Right ventricle myocardium superior (tissue), 1 donor: ENCODE measurements at places on chromosomes 6 and 20. TPM values are rescaled to one million over a fixed set of nuclear protein-coding genes. Genes with fewer than 3 reads are reported as not detected.

DNA sequence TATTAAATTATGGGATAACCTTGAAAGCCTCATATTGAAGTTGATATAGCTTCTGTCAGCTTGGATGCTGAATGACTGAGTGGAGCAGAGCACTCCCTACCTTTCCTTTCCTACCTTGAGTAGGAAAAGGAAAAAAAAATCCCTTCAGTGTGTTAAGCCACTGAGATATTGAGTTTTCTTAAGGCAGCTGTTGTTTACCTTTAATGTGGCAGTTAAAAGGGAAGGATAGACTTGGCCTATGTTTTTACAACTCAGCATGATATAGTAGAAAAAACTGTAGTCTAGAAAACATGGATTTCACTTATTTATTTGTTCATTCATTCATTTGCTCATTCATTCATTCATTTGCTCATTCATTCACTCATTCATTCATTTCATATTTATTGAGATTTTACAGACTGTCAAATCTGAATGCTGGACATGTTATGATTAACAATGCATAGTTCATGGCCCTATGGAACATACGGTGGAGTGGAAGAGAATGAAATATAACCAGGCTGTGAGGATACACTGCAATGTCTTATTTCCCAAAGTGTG, 131.5 kb upstream of the MAN1A1 start:
- DNase-seq = no peak

DNA sequence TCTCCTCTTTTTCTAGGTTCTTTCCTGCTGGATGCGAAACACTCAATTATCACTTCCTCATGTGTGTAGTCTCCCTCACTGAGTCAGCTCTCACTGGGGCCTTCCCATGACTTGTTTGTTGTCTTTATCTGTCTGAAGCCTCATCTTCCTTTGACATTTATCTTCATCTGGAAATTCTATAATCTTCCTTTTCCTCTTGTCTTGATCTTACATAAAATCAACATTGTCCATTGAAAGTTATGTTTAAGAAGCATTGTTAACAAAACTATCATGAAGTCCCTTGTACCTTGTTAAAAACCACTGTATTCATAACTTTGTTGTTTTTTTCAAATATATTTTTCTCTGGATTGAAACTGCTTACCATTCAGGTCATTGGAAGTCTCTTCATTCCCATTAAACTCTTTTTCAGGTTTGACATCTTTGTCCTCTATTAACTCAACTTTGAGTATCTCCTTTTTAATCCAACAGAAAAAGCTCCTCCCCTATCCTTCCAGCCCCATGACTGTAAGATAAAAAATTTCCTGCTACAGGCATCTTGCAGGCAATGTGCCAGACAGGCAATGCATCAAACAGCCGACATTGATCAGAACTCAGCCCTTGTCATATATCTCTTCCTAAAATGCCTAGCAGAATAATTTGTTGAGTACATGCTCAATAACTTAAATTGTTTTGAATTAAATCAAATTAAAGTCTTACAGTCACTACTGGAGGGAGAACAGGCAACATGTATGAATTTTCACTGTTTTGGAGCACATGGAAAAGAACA, 34.8 kb downstream of the MYLIP start:
- DNase-seq = no peak

GRCh38 chr6:84422380-84422968, 195.0 kb upstream of the CEP162 start:
- DNase-seq = peak; percentile 60

DNA sequence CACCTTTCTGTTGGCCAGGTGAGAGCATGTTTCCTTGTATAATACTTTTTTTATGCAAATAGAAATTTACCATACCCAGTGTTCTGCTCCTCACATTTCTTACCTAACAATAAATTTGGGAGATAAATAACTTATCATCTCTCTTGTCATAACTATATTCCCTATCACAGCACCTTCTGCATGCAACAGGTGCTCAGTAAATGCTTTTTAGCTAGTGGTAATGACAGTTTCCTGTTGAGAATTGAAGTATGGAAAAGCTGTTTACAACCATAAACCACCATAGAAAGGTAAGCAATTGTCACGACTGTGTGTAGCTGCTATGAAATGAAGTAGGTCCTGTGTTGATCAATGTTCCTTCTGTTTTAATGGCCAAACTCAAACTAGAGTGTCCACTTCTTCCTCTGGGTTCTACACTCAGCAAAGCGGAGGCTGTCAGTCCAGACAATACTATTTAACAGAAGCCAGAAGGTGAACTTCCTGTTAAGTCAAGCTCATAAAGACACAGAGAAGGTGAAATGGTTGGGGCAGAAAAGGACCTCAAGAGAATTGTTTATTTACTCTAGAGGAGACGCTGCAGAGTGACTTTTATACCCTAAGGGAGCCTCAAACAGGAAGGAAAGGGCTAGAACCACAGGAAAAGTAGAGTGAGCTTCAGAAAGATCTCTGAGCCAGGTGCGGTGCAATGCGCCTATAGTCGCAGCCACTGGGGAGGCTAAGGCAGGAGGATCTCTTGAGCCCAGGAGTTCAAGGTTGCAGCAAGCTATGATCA, 84.0 kb upstream of the SLC22A16 start:
- no peak for DNase-seq

- no peak for DNase-seq
Measured at GRCh38 chr20:995170-995569, 6.9 kb downstream of the RSPO4 start.

DNA sequence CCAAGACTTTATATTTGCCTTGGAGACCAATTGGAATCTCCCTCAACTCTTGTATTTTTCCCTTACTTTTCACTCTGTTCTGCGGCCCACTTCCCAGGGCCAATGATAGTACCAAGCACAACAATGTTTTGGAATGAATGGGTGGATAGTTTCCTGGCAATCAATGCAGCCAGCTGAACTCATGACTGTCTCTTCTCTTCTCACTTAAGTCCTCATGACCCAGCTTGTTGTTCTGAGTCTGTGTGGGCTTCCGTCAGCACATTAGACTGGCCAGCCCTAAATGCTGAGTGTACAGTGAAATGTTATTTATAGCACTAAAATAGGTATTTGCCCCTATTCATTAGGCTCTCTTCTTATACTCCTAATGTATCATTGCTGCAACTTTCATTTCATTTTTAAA, 5.6 kb upstream of the MBOAT1 start:
- no peak for DNase-seq

- DNase-seq = no peak
Measured at GRCh38 chr6:156028335-156029131, 572.9 kb upstream of the NOX3 start.

GRCh38 chr20:19779634-19780033, 21.6 kb downstream of the RIN2 start:
- DNase-seq = no peak

DNA sequence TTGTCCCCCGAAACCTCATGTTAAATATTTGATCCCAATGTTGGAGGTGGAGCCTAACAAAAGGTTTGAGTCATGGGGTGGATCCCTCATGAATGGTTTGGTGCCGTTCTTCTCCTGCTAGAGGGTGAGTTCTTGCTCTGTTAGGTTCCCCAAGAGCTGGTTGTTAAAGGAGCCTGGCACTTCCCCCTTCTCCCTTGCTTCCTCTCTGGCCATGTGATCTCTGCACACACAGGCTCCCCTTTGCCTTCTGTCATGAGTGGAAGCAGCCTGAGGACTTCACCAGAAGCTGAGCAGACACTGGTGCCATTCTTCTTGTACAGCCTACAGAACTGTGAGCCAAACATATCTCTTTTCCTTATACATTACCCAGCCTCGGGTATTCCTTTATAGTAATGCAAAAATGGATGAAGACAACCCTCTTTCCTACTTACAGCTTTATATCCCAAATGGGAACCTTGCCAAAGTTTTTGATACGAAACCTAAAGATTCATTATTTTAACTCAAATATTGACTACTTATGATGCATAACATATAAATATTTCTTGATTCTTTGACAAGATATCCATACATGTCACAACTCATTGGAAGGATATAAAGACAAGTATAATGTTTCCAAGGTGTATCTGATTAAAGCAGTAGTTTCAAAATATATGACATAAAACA, 61.0 kb downstream of the RNF182 start:
- DNase-seq = no peak

- no peak for DNase-seq
Measured at GRCh38 chr20:46060301-46060881, 29.4 kb downstream of the NCOA5 start.

DNA sequence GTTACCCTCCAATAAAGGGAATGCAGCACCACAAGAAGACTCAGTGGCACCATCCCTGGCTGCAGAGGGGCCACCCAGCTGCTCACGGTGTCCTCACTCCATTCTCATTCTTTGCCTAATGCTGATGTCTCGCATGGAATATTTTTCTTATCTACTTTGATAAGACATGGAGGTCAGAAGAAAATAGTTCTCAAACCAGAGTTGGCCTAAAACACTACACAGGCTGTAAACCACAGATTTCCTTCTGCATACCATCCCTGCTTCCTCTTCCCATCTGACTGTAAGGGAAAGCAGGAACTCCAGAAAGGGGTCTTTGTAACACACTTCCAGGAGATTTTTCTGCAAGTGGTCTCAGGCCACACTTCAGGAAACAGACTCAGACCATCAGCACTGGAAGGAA, 43.1 kb upstream of the CD93 start:
- no peak for DNase-seq

GRCh38 chr6:36703081-36703606, 5.5 kb downstream of the RAB44 start:
- DNase-seq = no peak

DNA sequence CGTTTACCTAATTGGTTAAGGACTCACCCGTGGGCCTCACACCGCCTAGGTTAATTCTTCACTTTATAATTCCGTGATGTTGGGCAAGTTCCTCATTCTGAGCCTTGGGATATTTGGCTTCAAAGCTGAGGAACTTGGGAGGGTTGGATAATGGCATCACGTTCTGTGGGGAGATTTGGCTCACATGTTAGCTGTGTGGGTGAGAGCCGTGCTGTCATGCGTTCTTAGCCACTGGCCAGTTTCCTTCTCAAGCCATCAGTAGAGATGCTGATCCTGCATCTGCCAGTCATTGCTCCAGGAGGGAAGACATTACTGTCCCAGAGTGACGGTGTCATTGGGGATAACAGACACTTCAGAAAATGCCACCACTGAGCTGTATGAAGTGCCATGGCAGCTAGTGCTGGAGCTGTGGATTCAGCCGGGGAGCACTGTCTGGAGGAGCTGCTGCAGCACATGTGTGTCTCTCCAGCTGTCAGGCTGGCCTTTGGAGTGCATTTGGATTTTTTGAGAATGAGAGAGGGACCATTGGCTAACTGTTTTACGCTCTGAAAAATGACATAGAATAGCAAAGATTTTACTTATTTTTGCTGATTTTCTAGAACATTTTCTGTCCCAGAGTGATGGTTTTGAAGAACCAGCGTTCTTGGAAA, 16.5 kb downstream of the IGF2R start:
- DNase-seq = no peak

DNA sequence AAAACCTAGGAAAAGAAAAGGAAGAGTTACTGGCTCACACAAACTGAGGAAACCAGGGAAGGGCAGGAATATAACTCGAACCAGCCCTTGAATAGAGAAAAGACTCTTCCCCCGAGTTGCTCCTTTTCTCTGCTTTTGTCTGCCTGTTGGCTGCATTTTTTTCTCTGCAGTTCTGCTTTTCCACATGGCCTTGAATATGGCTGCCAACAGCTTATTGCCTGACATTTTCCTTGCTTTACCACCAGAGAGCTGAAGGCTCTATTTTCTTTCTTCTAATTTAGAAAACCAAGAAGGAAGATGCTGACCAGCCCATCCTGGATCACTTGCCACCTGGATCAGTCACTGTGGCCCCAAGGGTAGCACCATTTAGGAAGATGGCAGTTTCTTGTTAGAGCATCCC, 164.8 kb upstream of the MAN1A1 start:
- no peak for DNase-seq

DNA sequence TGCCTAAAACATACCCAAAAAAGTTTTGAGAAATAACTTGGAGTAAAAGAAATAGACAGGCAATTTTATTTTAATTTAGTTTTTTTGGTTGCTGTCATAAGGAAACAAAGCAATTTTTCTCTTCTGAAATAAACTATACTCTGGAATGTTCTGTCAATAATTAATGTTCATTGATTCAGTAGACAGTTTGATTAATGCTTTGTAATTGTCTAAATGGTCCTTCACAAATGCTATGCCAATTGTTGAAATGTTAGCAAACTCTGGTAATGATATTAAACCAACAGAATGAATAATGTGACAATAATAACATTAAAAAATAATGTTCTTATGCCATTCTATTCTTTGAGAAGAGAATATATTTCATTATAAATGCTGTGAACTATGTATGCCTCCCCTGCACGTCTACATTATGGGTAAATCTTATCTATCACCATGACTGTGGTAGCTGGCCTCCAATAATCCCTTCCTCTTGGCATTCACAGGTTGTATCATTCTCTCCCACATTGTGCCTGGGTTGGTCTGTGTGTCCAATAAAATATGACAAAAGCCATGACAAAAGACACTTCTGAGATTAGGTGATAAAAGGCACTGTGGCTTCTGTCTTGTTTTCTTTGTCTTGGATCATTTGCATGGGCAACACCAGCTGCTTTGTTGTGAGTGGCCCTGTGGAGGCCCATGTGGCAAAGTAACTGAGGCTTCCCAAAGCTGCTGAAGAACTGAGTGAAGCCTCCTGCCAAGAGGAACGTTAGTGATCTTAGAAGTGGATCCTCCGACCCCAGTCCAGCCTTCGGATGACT, 25.1 kb downstream of the IL20RA start:
- no peak for DNase-seq

Gene ENPP5
- 3.0 TPM for total RNA-seq

Gene PARD6B
- total RNA-seq = 4.7 TPM

Gene TMEM151B
- total RNA-seq = not detected

Gene DYNLT2
- 0.75 TPM for total RNA-seq

Gene CALHM6
- total RNA-seq = 1.4 TPM

Gene C6orf141
- total RNA-seq = not detected

Gene DAAM2
- total RNA-seq = 13.0 TPM

Gene THEMIS
- 0.13 TPM for total RNA-seq
